ENCODE measurements at places on chromosomes 2 and 18. TPM values are rescaled to one million over a fixed set of nuclear protein-coding genes. Genes with fewer than 3 reads are reported as not detected.

ADRA2B gene
- total RNA-seq, result not detected

ZAP70 gene
- not detected for total RNA-seq

ZC3H15 gene
- 58.2 TPM for total RNA-seq

INHBB gene
- 269 TPM for total RNA-seq

SIX3 gene
- total RNA-seq, result 0.07 TPM

CD8B2 gene
- total RNA-seq, result not detected

SCN2A gene
- 0.46 TPM for total RNA-seq

TMEM17 gene
- total RNA-seq, result 2.9 TPM

POTEI gene
- not detected for total RNA-seq

VWC2L gene
- not detected for total RNA-seq
